ENCODE measurements at places on chromosomes 6 and 20.

DNA sequence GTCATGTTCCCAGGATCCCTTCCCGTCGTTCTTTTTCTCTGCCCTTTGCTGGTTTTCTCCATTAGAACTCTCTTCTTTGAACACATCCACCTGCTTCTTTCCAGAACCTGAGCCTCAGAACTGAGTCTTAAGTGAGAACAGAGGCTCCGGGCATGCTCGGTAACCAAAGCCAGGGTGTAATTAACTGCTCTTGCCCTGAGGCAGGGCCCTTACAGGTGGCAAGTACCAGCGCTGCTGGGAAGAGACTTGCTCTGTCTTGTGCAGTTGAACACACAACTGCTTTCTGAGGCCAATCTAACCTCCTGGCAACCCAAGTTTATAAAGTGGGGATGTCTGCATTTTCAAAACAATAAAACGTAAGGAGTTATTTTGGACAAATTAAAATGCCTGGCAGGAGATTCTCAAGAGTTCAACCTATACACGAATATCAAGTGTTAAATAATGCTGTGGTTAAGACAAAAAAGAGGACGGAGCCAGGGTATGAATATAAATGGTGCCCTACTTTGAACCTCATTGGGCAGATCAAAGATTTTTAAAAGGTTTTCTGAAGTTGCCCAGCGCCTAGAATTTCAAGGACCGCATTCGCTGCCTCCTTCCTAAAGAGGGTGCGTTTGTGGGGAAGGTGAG lies 12.4 kb upstream of the DEK start:
- DNase-seq, result peak; percentile 67

DNA sequence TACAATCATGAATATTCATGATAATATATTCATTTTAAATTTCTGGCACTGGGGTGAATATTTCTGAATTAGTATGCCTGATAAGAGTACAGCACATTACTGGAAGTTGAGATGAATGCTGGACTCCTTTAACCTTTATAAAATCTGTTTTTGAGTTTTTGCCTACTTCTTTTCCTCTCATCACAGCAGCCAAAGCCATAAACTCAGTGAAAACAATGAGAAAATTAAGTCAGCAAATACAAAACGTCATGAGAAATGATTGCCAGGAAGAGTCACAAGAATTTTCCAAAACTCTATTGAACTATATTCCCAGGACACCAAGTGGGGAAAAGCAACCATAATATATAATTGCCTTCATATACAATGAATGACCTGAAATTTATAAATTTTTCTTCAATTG lies 837.6 kb downstream of the TBC1D32 start:
- no peak for DNase-seq

GRCh38 chr6:155187106-155187505 lies 76.7 kb upstream of the CLDN20 start:
- DNase-seq, result no peak

DNA sequence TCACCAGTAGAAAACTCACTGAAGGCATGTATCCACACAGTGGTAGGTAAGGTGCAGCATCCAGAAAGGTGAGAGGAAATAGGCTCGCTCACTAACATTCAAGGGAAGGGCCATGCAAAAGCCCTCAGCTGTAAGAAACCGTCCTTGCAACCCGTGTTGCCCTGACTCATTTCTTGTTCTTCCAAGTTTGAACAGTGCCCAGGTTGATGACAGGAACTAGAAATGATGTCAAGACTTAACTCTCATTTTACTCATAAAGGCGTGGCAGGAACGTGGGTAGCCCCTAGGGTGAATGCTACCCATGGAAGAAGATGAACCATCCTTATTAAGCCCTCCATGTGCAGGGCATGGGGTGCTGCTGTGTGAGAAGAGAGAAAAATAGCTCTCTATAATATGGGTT lies 187.6 kb downstream of the CD83 start:
- DNase-seq, result no peak

DNA sequence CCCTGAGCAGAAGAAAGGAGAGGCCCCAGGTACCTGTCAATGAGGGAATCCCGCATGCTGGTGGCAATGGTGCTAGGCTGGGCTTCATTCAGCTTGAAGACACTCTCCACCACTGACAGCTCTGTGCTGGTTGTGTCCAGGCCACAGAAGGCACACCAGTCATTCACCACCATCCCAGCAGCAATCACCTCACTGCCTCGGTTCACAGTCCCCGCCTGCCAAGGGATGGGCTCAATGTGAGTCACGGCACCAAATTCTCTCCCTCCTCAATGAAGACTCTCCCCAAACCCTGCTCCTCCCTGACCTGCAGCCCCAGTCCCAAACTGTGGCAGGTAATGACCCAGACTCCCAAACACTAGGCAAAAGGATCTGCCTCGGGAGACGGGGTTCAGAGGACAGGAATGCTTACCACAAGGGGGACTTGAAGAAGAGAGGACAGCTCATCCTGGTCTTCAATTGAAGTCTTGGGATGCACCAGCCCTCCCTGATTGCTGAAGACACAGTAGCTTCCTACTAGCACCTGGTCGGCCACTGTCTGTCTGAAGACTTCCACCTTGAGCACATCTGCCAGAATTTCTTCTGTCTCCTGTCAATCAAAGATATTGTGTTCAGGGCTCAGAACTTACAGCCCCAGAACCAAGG lies 1.7 kb upstream of the MMP24OS start:
- DNase-seq, result no peak

- DNase-seq, result no peak
Measured at GRCh38 chr6:144193181-144193580, 42.9 kb downstream of the STX11 start.

DNA sequence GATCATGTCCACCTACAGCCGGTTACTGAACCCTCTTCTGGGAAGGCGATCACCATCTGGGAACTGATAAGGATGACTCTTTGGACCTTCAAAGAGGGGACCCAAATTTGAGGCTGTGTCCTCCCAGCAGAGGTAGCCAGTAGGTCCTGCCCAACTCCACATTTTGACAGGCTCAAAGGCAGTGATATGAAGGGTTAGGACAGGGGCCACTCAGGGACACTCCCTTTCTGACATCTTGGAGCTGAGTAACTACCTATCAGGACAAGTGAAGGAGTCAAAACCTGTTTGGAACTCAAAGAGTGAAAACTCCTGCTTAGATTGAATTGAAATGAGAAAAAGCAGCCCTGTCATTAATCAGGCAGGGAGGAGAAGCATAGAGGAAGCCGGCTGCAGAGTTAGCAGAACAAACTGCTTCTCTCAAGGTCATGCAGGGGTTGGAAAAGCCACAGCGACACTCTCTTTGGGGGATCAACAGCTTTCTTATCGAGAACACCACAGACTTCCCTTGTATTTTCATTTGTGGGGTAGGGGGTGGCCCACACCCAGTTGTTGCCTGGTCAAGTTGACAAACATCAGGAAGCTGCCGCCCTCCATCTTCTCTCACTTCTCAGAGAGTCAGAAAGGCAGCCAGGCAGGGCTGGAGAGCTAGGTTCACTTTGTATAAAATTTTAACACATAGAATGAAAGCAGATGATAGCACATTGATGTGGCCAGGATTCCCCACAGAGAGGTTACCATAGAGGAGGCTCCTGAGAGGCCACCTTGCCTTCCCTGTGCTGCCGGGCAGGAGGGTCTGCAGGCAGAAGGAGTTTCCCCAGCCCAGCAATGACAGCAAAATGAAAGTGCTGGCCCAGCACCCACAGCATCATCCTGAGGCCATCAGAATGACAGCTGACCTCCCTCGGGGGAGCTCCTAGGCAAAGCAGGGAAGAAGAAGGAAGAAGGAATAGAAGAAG lies 47.6 kb downstream of the AGPAT4 start:
- no peak for DNase-seq

DNA sequence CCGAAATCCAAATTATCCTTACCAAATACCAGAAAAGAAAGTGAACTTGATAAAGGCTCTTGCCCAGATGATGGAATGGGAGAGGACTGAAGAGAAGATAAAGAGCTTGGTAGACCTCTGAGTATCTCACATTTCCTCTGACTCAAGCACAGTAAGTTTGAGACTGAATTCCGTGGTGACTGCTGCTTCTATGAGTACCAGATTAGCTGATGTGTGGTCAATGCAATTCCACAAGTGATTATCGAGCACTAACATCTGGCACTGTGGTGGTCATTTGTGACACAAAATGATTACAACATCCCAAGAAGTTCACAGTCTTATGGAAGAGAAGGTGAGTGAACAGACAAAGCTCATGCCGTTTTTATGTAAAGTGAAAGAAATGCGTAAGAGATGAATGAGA lies 2.6 kb upstream of the RPS6KA2 start:
- DNase-seq, result no peak

- DNase-seq, result no peak
Measured at GRCh38 chr6:130696806-130697205, 130.4 kb upstream of the SMLR1 start.

DNA sequence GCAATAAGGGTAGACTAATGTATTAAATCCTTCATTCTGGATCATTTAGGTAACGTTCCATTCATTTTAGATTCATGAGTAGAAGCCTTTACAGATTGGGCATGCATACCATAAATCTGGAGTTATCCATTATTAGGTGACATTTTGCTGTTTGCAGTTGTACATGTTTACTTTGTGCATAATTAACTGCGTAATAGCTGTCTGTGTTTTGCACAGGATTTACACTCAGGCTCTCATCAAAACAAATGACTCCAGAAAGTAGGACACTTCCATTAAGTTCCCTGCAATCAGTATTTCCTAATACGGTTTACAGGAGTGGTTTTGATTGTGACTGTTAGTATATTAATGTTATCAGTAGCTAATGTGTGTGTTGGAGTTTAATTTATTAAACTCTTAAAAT lies 997.4 kb downstream of the HACE1 start:
- DNase-seq, result no peak

- DNase-seq, result no peak
Measured at GRCh38 chr6:146041282-146041681, 12.4 kb downstream of the GRM1 start.

- DNase-seq, result no peak
Measured at GRCh38 chr6:75268988-75269354, 15.6 kb downstream of the TMEM30A start.

GRCh38 chr20:52494244-52494643 lies 302.7 kb upstream of the ZFP64 start:
- DNase-seq, result no peak

GRCh38 chr6:136633355-136633754 lies 83.1 kb upstream of the MAP7 start:
- no peak for DNase-seq

DNA sequence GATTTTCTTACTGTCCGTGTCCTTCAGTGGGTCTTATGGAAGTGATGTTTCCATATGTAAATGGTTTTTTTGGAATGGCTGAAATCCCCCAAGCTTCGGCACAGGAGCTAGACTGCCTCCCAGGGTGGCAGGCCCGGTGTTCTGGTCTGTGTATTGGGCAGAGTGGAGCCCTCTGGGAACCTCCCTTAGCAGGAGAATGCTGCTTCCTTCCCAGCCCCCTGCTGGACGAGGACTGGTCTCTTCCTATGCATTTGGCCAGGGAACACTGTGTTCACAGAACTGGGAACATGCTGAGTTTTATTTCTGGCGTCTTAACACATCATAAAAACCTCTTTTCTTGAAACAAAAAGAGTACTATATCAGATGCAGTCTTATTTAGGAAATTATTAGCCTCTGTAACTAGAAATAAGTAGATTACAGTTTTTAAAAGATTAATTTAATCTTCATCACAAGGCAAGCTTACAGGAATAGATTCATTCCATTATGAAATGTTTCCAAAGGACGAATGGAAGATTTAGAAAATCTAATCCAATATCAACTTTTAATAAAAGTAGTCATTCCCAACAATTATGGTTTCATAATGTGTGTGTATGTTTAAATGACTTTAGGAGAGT lies 56.6 kb downstream of the SYTL3 start:
- DNase-seq, result no peak

- no peak for DNase-seq
Measured at GRCh38 chr6:50707652-50708300, 5.5 kb upstream of the TFAP2D start.

- DNase-seq, result no peak
Measured at GRCh38 chr6:11615214-11615602, 77.7 kb downstream of the TMEM170B start.

GRCh38 chr6:168363811-168364792 lies 44.5 kb upstream of the DACT2 start:
- no peak for DNase-seq

- DNase-seq, result no peak
Measured at GRCh38 chr20:54475334-54476168, at the start of gene DOK5. TSS of gene DOK5 (plus strand) at chr20:54475593. CDS start at chr20:54475947, 354 bp downstream.

- DNase-seq, result no peak
Measured at GRCh38 chr20:35116258-35116657, 23.7 kb upstream of the TRPC4AP start.

GRCh38 chr6:54574671-54575070 lies 266.4 kb downstream of the TINAG start:
- no peak for DNase-seq

DNA sequence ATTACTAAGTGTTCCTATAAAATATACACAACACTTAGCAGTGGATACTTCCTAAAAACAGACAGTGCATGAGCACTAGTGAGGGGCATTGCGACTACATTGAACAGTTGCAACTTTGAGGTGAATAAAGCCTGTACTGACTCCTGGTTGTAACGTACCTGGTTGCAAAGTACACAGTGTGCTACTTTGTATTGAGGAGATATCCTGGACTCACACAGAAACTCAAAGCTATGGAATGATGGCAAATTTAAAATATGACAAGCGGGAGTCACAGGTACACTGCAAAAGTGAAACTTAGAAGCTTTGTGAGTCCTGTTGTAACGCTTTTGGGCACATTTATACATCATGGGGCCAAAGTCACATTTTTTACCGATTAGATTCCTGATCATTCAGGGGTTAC lies 55.6 kb upstream of the HLA-A start:
- no peak for DNase-seq

DNA sequence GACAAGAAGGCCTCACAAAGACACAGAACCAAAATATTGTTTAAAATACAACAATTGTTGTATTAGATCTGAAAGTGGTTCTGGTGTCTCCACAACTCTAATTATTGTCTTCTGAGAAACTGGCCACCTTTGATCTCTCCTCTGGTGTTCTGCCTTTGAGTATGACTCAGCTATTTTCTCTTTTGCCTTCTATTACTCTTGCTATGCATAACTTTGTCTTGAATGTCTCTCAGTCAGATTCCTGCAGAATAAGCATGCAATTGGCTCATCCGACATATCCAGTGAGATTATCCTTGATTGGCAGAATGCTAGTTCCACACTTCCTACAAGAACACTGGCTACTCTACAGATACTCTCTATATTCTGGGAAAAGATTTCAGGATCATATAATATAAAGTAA lies 14.3 kb upstream of the EPM2A start:
- no peak for DNase-seq

DNA sequence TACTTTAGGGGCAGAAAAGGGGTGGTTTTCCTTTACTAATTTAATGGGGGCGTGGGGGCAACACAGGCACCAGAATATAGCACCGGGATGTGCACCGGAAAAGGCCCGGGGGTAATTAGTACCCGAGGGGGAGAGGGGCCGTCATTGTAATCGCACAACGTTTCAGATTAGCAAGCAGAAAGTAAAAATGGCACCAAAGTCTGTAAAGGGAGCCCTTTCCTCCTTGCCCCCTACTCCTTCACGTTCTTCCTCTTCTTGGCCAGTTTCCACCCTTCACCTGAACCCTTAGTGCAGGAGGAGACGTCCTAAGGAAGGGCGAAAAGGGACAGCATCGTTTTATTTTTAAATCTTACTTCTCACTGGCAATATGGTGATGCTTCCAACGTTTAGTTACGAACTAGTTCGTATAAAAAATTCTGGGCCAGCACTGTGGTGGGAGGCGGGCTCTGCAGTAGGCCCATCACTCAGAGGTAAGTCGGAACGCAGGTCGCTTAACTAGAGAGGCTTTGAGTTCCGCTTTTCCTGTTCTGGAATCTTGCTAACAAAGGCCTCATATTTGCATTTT lies 742 bp upstream of the CEP85L start:
- DNase-seq, result no peak

GRCh38 chr6:132719736-132720448 lies 6.0 kb upstream of the VNN1 start:
- no peak for DNase-seq

GRCh38 chr6:54191461-54191860 lies 80.2 kb downstream of the MLIP start:
- DNase-seq, result no peak

Measured in NCI-H1436 treated with DMSO at 0.1 percent for 48 hours (cell line).